ENCODE measurements at places on chromosomes 4 and X.

GRCh38 chr4:181967401-181967800 lies 275.8 kb upstream of the TENM3 start:
- no peak for DNase-seq

DNA sequence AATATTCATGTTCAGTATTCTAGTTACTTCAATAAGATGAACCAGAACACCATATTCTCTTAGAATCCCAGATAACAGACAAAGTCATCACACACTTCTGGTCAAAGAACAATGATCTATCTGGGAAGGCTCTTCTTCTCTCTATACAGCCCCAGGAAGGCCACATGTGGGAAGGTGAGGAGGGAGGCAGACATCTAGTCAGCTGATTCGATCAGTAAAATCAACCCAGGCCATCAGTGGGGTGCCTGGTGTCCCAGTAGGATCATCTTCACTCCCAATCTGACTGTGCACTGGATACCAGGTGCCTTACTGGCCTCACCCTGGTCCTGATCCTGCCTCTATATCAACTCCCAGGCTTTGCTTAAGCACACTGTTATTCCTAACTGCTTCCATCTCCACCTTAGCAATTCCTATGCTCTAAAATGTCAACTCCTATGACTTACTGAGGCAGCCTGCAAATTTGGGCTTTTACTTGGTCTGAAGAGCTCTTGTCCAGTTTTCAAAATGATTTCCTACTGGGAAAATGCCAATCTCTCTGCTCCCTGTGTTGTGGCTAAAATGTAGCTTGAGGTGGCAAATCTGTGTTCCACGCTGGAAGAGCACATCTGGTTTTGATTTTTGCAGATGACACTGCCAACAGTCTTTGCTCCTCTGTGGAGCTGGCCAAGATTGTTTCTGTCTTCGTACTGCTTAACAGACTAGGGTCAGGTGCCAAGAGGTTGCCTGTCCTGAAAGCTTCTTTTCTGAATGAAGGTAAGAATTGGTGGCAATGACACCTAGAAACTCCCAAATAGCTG lies 128.7 kb downstream of the MGST2 start:
- DNase-seq, result no peak

GRCh38 chr4:31234901-31235300 lies 514.7 kb downstream of the PCDH7 start:
- DNase-seq, result no peak

DNA sequence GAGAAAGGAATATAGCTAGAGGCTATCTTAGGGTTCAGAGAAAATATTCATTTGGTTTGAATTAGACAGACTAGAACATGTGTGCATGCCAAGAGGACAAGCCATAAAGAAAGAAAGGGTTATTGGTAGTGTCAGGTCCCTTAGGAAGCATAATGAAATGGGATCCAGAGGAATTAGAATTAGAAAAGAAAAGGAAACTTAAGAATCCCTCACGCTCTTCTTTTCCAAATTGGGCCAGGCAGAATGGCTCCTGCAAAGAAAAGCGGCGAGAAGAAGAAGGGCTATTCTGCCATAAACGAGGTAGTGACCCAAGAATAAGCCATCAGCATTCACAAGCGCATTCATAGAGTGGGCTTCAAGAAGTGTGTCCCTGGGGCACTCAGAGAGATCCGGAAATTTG lies 4.9 kb upstream of the ABCG2 start:
- DNase-seq, result no peak

DNA sequence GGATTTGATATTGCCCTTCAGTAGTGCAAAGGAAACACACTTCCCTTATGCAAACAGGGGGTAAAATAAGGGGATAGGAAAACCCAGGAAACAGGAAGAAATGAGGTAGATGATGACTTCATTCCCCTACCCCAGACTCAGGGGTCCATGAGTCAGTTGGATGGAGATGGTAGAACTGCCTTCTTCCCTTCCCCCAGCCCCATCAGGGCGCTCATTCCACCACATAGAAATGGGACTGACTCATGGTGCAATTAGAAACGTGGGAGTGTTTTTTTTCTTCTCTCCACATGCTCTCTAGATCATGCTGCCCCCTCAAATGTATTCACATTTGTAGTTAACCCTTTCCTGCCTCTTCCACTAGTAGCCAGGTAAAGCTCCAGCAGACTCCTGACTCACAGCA lies 23.1 kb upstream of the ARMCX2 start:
- DNase-seq, result no peak

GRCh38 chrX:45710081-45710801 lies 509.6 kb upstream of the DIPK2B start:
- peak; percentile 20 for DNase-seq

GRCh38 chr4:87153078-87153870 lies 67.1 kb downstream of the KLHL8 start:
- DNase-seq, result no peak

GRCh38 chr4:114758066-114758465 lies 159.5 kb downstream of the UGT8 start:
- DNase-seq, result no peak

DNA sequence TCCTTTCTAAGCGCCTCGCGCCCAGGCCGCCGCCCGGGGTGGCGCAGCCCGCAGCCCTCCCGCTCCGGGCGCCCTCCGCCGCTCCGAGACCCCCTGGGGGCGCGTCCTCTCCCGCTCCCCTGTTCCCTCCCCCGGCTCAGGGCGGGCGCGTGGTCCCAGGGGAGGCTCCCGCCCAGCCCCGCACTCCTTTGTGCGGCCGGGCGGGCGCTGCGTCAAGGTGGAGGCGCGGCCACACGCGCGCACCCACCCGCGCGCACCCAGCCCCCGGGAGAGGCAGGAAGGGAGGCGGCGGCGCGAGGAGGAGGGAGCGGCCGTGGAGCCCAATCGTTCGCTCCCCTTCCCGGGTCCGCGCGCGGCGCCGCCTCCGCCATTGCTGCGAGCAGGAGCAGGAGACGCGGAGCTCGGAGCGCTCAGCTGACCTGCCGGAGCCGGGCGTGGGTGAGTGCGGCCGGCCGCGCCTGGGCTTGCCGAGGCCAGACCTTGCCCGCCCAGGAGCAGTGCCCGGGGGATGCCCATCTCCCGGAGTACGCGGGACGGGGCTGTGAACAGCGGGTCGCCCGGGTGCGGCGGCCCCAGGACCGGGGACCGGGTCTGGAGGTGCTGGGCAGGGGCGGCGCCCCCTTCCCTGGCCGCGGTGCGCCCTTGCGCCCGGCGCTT lies at the start of gene NSG1:
Gene NSG1 (plus strand): TSS at position 367 of the 657 bp plus-strand sequence. CDS start 528 bp downstream, outside the sequence.
- no peak for DNase-seq

DNA sequence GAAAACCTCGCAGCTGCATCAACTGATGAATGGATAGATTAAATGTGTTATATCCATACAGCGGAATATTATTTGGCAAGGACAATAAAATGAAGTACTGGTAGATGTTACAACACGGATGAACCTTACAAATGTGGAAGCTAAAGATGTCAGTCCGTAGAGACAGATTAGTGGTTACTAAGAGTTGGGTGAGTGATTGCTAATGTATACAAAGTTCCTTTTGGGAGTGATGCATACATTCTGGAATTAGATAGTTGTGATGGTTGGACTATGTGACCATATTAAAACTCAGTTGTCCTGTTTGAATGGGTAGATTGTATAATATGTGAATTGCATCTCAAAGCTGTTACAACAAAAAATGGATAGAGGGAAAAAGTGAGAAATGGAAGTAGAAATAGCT lies 2.8 kb downstream of the FIP1L1 start:
- no peak for DNase-seq

GRCh38 chr4:41297832-41298231 lies 41.1 kb downstream of the UCHL1 start:
- no peak for DNase-seq

- no peak for DNase-seq
Observed at GRCh38 chrX:24203072-24203808, 53.7 kb downstream of the ZFX start.

GRCh38 chrX:153933748-153934147 lies 1.1 kb downstream of the NAA10 start:
- no peak for DNase-seq

- no peak for DNase-seq
Observed at GRCh38 chr4:146283758-146284651, 69.7 kb downstream of the REELD1 start.

- no peak for DNase-seq
Observed at GRCh38 chrX:16278927-16279326, 111.6 kb downstream of the MAGEB17 start.

- DNase-seq, result no peak
Observed at GRCh38 chr4:74109116-74109869, 10.3 kb upstream of the CXCL2 start.
